Stimulated activated CD4-positive, alpha-beta T cell treated with anti-CD3 and anti-CD28 coated beads, Interleukin-15, amount 100 ng/mL, for 48 hours (primary cell): ENCODE measurements at places on chromosomes 3 and 15.
A peak's percentile ranks its signal among the peaks of the same experiment; 100 is the strongest.

GRCh38 chr15:58331913-58332675 lies 99.7 kb upstream of the LIPC start:
- DNase-seq: peak; percentile 93

GRCh38 chr3:163879172-163879571 lies 1199.1 kb downstream of the SI start:
- DNase-seq: no peak

DNA sequence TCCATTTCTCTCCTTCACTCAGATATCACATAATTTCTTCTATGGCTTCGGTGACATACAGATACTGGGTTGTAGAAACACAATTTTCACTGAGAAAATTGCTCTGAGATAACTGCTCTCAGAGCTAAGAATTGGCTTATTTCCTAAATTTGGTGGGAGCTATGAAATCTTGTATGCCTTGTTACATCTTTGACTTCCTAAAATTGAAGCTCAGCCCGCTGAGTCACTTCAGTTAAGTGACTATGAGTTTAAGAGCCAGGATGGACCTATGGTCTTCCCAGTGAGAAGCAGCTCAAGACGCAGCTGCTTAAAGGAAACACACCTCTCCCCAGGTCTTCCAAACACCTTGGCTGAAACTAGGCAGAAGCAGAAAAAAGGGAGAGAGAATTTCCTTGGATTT lies 56.4 kb downstream of the EFHB start:
- DNase-seq: no peak

DNA sequence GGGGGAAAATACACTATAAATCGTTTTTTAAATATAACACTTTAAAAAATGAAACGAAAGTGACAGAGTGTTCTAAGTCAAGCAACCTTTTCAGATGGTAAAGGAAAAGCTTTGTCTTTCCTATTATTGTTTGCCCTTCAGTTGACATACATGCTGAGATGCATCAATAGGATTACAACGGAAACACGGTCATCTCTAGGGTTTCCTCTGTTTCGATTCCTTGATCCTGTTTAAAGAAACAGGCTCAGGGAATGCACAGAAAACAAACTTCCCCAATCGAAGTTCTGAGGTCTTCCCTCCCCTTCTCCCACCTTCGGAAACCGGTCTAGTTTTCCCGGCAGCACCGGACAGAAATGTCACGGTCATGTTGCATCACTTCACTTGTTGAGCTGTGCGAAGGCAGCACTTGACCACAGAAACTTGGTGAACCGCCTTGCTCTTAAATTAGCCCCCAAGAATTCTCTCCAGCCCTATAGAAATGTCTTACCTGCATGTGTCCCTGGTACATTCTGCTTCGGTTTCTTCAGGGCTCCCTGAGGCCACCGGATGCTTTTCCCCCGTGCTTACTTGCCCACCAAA lies 556 bp downstream of the PEX5L start:
- no peak for DNase-seq

GRCh38 chr15:100900795-100901169 lies 18.4 kb upstream of the LRRK1 start:
- DNase-seq: no peak

DNA sequence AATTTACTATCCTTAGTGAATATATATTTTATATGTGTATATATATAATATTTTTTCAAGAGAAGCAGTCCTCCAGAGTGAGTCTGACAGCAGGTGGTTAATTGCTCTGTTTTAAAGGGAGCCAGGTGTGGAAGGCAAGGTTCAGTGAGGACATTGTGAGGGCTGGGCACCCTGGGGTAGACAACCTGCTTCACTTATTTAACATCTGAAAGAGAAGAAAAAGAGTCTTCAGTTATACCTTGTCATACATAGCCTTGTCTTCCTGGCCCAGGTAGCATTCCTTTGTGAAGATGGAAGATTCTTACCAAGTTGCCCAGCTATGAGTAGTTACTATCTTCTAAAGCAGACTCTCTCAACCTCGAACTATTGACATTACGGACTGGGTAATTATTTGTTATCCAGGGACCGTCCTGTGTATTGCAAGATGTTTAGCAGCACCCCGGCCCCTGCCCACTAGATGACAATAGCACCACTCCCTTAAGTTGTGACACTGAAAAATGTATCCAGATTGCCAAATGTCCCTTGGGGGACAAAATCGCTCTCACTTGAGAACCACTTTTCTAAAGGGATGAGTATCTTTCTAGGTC lies 336.0 kb upstream of the TRIM42 start:
- no peak for DNase-seq

DNA sequence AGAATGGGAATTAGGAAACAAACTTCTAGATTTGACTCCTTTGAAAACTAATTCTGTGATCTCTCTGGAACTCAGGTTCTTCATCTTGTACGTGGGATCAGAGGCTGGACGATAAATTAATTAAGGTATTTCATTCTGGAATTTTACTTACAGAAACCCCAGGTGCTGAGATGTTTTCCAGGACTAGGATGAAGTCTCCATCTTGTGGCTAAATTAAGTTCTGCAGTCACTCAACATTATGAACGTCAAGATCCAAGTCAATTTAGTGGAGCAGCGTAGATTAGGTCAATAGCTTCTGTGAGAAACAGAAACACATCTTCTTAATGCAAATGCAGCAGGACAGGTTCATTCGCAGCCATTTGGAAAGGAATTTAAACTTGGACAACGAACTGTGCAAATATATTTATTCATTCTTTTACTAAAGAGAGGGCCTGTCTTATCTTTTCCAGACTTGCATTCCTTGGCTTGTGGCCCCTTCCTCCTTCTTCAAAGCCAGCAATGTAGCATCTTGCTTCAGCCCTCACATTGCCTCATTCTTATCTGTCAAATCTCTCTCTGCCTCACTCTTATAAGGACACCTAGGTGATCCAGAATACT lies 26.7 kb upstream of the TMC3 start:
- DNase-seq: no peak

DNA sequence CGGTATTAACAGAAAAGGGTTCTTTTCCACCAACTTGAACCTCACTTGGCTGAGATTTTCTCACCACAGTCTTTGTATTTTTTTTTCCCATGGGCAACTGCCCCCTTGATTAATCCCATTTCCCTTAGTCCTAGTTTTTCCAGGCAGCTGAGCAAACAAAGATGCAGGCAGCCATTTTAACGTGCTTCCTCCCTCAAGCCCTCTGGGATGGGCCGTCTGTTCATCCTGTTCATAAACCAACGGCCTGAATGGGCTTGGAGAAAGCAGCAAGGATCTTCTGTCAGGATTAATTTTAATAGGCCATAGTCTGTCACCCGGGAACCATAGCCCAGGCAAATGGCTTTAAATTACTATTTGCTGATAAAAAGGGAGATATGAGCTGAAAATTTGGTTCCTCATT lies 10.4 kb upstream of the POLR2M start:
- DNase-seq: no peak

DNA sequence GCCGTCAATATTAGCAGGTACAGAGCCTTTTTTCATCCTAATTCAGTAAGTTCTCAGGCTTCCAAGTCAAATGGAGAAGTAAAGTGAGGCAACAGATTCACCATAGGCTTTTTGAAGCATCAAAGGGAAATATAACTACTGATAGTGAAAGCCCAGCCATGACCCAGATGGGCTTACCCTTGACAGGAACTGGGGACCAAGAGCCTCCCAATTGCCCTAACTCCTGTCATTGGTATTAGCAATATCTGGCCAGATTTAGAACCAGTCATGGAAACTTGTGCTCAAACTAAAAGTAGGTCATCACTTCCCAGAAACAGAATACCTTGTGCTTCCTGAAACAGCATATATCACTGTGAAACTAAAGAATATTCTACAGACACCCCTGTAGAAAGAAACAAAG lies 33.0 kb downstream of the NME9 start:
- DNase-seq: peak; percentile 22

GRCh38 chr15:62649793-62650420 lies 392.6 kb upstream of the TPM1 start:
- peak; percentile 20 for DNase-seq
